ENCODE measurements at places on chromosomes 7 and 10. TPM values are rescaled to one million over a fixed set of nuclear protein-coding genes. Genes with fewer than 3 reads are reported as not detected.

GRCh38 chr7:28703037-28703765, 254.9 kb downstream of the TRIL start:
- DNase-seq, result peak; percentile 15

Gene EBLN1
- not detected for total RNA-seq

- DNase-seq, result no peak
Observed at GRCh38 chr10:35605191-35605590, at the start of gene GJD4. GJD4 (plus strand) TSS chr10:35605341; CDS start chr10:35605568, 227 bp downstream.

Gene PDK4
- total RNA-seq, result 0.72 TPM

- DNase-seq, result no peak
Observed at GRCh38 chr10:47286116-47286505, 13.9 kb upstream of the GDF10 start.

Gene AKR1C1
- total RNA-seq, result 116 TPM

Gene FGF8
- not detected for total RNA-seq

- peak; percentile 59 for DNase-seq
Observed at GRCh38 chr7:90274161-90274560, 29.2 kb downstream of the CFAP69 start.

DNA sequence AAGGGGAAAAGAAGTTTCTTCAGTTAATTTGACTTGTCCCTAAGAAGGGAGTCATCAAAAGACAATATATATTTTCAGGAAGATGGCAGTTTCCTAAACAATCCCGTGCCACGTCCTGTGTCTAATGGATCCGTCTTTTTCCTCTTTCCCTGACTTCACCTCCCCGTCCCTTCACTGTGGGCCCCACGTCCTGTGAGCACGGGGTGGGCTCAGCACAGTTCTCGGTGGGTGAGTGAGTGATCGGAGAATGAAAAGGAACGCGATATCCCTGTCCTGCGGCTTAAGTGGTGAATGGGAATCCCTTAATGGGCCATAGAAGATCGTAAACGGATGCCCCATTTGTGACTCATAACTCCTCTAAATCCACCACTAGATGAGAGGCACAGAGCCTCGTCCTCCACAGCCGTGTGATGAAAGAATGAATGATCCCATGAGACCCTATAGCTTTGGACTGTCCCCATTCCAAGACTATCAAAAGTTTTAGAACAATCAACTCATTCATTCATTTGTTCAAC, 63.5 kb upstream of the PITRM1 start:
- DNase-seq, result no peak

Gene SYPL1
- total RNA-seq, result 72.2 TPM

DNA sequence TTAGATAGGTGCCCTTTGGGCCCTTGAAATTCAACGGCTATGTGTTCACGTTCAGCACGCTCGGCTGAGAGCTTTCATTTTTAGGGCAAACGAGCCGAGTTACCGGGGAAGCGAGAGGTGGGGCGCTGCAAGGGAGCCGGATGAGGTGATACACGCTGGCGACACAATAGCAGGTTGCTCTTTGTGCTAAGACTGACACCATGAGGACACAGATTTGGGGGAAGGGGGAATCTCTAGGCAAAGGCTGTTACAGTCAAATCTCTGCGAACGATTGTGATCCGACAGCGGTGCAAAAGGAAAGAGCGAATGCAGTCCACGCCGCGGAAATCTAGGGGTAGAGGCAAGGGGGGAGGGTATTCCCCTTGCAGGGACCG, 667 bp downstream of the KLLN start:
- DNase-seq, result no peak

Gene PON1
- total RNA-seq, result not detected
